Activated CD8-positive, alpha-beta T cell treated with anti-CD3 and anti-CD28 coated beads for 36 hours (primary cell): ENCODE measurements at places on chromosomes 5 and 9.

DNA sequence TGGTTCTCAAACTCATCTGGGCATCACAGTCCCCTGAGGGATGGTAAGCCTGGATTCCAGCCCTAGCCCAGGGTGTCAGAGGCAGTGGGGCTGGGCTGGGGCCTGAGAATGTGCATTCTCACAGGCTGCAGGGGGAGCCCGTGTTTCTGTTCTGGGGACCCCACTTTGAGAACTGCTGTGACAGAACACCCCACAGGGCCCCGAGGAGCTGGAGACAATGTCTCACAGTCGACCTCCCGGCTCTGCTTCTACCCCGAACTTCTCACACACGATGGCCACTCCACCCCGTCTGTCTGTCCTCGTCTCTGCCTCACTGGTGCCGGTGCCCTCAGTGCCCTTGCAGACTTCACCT is 130.0 kb downstream of the CACNA1B start:
- no peak for DNase-seq

- DNase-seq: no peak
Measured at GRCh38 chr9:131800843-131801242, 61.0 kb upstream of the RAPGEF1 start.

DNA sequence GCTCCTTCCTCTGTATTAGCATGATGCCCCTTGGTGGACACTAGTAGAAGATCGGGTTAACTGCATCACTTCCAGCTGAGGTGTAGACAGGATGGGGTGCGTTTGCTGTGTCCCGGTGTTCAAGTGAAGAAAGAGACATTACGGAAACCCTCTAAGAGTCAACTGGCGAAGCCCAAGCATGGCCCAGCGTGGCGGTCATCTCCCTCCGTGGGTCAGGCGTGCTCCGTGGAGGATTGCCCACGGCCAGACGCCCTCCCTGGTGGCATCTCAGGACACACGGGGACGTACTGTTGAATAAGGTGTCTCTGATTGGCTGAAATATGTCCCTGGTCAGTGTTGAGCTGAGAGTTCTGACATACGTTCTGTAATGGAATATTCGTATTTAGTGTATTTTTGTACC is 119.5 kb upstream of the CACNA1B start:
- no peak for DNase-seq

DNA sequence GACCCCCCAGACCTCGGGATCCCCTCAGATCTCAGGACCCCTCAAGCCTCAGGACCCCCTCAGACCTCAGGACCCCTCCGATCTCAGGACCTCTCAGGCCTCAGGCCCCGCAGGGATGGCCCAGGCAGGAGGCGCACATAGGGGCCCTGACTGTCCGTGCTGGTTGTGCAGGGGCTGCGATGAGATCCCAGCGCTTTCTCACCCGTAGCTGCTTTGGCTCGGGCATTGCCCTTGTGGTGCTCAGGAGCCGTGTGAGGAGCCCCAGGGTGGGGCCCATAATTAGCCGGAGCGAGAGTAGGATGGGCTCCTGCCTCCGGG is 680 bp upstream of the LPCAT1 start:
- no peak for DNase-seq

DNA sequence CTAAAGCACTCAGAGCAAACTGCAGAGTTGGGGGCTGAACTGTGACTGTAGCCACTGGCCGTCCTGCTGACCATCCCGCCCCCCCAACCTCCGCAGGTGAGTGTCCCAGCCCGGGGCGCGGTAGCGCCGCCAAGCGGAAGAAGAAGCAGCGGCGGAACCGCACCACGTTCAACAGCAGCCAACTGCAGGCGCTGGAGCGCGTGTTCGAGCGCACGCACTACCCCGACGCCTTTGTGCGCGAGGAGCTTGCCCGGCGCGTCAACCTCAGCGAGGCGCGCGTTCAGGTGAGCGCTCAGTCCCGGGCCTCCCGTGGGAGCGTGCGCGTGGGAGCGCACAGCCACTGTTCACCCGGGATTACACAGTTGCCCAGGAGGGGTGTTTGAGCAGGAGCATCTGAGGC is 33.7 kb downstream of the PTGES start:
- DNase-seq: no peak

GRCh38 chr5:126377424-126377823 is 45.8 kb upstream of the GRAMD2B start:
- DNase-seq: no peak

DNA sequence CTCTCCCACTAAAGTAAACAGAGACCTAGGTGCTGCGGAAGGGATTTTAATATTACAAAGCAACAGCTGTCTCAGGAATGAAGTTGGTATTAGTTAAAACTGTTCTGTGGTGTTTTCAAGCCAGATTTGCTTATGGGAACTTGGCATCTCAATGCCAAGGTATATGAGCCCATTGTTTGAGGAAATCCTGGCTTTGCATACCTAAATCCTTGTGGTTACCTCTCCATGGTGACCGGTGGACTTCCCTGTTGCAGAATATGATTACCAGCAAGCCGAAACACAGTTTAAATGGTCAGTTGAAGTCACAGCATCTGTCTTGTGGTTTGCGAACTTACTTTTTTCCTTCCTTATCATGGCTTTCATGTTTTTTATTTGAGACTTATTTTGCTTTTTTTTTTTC is 62.3 kb upstream of the TXNDC8 start:
- DNase-seq: no peak

DNA sequence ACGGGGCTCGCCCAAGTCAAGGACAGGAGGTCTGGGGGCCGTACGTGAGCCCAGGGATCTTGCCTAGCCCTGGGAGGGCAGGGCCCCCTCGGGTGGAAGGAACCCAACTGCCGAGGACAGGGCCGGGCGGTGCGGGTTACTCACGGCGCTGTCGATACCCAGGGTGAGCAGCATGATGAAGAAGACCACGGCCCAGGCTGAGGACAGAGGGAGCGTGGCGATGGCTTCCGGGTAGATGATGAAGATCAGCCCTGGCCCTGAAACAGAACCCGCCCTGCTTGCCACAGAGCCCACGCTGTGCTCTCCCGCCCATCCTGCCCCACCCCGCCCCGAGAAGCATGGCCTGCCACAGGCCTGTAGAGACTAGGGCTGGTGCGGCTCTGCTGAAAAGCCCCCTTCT is 34.1 kb downstream of the SLC6A3 start:
- DNase-seq: no peak

DNA sequence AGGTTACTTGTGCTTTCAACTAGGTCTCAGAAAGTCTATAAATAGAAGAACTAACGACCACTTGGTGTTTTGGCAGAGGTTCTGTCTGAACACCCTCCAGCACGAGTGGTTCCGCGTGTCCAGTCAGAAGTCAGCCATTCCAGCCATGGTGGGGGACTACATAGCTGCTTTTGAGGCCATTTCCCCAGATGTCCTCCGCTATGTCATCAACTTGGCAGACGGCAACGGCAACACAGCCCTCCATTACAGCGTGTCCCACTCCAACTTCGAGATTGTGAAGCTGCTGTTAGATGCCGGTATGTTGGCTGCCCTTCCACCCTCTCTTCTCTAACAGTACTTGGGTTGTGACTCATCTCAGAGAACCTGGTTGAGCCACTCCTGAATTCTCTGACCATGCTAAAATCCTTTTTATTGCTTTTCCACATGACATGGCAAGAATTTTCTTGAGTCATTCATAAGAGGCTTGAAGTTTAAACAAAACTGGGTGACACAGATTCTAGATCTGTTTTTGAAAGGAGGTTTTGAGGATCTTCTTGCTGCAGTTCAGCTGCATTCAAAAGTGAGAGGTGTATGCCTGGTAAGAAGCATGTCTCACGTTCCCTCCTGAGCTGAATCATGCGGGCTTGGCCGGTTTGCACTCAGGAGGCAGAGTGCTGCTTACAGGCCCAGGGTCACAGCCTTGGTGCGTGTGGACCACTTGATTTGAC is 103.1 kb upstream of the DMRT1 start:
- DNase-seq: no peak

DNA sequence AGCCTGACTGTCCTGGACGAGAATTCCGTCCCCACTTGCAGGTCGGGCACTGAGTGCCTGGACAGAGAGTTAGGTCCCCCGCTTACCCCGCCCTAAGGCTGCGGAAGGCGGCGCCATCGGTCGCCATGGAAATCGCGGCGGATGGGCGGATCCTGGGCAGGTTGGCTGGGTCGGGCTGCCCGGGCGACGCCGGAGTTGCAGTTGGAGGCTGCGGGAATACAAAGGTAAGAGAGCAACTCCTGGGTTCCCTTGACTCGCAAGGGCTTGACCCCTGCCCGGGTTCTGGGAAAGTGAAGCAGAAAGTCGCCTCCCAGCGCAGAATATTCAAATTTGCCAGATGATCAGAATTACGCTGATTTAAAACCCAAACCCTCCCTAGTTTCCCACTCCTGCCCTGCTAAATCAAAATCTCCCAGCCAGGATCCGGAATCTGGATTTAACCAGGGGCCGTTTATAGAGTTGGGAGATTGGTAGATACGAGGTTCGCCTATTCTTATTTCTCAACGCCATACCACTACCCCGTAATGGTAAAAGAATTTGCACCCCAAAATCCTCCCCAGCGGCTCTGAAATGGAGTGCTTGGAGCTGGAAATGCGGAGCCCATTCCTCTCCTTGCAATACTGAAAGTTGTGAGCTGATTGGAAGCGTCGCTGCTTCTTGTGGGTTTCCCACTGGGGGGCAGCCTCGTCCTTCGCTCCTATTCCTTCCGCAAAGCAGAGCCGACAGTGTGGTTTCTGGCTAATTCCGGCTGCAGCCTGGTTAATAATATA is 156.4 kb upstream of the RASEF start:
- DNase-seq: peak; percentile 38

DNA sequence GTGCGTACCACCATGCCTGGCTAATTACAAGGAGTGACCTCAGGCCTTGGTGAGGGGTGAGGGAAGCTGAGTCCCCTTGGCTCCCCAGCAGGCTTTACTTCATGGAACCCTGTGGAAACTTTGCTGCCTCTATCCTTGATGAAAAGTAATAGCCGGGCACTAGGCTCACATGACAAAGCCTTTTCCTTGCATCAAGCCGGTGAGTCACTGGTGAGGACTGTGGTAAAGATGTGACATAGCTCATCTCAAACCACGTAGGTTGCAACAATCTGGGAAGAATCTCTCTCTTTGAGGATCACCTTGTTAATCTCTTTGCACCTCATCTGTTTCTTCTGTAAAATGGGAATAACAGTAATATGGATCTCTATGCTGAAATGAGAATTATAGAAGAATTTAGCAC is 116.3 kb upstream of the SLC25A48 start:
- DNase-seq: no peak

- DNase-seq: no peak
Measured at GRCh38 chr9:17942498-17942897, 363.6 kb downstream of the SH3GL2 start.

DNA sequence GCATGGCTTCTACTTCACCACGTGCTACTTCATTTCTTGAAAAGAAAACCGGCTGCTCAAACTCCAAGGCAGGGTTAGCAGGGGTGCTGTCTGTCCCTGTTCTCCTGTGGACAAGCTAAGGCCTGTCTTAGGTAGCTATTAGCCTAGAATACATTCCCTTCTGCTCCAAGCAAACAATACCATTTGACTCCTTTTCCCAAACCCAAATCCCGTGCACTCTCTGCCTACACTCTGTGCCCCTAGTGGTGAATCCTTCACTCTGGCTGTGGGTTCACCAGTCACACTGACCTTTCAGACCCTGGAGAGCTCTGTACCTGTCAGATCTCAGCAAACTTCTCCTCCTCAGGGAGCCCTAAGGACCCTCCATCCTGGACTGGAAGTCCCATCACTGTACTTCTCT is 211.6 kb downstream of the SLIT3 start:
- no peak for DNase-seq

GRCh38 chr9:93225417-93225816 is 41.5 kb downstream of the WNK2 start:
- DNase-seq: no peak

GRCh38 chr5:19855931-19856330 is 132.1 kb downstream of the CDH18 start:
- no peak for DNase-seq

DNA sequence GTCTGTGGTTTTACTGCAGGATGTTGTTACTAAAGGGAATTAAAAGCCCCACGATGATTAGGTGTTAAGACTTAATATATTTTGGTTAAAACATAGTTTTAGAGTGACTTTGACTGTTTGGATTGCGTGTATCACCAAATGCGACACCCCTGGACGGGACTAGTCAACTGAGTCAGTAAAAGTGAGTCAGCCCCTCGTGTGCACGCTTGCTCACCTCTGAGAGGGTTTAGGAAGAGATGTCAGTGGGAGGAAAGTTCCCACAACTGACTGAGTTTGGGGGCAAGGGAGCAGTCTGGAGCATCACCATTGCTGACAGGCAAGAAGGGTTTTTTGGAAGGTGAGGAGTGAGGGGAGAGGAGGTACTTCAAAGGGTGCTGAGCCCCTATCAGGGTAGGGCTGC is 14.4 kb upstream of the DMRT3 start:
- DNase-seq: no peak

DNA sequence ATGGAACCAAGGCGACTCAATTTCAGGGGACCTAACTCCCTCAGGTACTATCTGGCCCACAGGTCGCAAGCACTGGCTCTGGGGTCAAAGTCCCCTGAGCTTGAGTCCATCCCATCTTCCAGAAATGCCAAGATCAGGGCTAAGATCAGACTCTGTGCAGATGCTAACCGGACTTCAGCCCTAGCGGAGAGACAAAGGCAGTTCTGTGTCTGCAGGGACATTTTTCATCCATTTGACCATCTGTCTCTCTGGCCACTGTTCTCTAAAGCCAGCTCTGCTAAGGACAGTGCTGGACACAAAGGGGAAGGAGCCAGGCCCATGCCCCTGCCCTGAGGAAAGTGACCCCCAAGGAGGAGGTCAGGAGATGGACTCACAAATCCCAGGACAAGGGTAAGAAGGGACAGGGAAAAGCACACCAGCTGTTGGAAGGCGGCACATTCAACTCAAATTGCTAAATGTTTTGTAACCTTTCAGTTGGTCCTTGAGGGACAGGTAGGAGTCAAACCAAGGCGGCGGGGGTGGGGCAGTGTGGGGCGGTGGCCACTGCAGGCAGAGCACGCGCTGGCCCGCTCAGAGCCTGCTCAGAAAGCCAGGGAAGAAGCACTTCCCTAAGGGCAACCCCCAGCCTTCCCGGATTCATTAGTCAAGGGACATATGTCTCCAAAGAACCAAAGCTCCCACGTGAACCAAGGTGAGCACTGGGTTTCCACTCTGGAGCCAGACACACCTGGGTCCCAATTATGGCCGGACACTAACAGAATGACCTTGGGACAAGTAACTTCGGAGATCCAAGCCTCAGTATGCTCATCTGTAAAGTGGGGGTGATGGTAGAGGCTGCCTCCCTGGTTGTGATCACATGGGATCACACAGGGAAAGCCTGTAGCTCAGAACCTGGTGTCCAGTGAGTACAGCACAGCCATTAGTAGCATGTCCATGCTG is 42.8 kb downstream of the STK10 start:
- no peak for DNase-seq

GRCh38 chr5:141512911-141513626 is 24.2 kb downstream of the PCDHGC5 start:
- peak; percentile 59 for DNase-seq

DNA sequence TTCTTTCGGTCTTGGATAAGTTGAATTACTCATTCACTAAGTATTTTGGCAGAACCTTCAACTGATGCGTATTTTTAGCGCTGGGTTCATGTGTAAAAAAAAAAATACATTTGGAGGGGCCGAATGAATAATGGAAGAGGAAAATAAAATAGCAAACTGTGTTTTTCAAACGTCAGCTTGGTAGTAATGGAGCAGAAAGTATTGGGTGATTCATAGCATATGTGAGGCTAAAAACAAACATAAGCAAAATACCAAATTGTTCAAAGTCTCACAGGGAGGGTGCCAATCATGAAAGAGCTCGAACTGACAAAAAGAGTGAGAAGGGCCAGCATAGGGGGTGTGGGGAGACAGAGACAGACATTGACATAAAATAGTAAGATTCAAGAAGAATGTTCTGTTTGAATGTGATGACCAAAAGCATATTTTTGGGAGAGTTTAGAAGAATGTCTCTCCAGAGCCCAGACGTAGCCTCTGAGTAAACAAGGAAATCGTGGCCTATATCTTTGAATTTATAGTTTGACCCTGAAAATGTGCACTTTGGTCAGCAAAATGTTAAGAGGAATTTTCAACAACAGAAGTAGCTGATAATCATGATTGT is 174.9 kb upstream of the HMHB1 start:
- DNase-seq: no peak
